Left forelimb (tissue), 1 donor: ENCODE measurements at places on chromosomes 3 and 15.

GRCh38 chr3:131151-131888 is 65.2 kb upstream of the CHL1 start:
- no peak for DNase-seq

DNA sequence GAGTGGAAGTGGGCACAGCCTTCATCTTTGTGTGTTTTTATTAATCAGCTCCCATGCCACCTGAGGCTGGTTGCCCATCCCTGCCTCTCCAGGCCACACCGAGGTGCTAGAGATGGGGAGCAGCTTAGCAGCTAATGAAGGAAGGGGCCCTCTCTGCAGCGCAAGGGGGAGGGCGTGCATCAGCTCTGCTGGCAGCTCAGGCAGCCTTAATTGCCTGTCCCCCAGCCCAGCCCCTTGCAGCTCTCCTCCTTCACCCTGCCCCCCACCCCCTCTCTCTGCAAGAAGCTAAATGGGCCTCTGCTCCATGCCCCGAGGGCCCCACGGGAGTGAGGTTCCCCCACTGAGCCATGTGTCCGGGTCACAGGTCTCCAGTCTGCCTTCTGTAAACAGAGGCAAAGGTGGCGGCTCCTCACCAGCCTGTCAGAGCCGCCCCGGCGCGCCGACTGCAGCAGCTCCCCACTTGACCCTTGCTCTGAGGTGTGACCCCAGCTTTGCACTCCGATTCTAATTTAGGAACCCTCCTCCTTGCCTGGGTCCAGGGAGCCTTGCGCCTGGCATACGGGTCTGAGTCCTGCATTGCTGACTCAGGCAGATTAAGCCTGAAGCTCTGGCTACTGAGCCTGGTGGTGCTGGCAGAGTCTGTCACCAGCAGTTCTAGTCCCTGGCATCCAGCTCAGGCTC is 27.9 kb upstream of the NTRK3 start:
- no peak for DNase-seq

- no peak for DNase-seq
Measured at GRCh38 chr3:149527531-149528339, 53.2 kb downstream of the TM4SF4 start.

- DNase-seq = no peak
Measured at GRCh38 chr3:27723456-27723814, 1.3 kb upstream of the EOMES start.

DNA sequence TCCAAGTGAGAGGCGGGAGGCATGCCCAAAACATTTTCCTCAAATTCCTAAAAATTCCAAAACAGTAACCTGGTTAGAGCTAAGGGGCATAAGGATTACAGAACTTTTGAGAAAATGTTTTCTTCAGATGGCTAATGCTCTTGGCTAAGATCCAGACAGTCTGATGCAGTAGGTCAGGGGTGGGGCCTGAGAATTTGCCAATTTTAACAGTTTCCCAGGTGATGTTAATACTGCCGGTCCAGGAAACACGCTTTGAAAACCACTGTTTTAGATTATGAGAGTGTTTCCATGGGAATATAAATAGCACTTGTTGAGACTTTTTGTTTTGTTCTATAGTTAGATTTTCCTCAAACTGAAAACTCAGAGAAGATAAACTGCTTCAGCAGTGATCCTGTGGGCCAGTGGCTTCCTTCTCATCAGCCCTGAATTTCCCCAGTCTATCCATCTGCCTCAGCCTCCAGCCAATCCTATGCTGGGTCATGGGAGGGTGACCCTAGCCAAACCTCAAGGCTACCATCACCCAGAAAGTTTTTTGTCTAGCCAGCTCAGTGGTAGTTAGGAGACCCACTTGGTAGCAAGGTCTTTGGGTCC is 71.6 kb upstream of the ACP3 start:
- no peak for DNase-seq

DNA sequence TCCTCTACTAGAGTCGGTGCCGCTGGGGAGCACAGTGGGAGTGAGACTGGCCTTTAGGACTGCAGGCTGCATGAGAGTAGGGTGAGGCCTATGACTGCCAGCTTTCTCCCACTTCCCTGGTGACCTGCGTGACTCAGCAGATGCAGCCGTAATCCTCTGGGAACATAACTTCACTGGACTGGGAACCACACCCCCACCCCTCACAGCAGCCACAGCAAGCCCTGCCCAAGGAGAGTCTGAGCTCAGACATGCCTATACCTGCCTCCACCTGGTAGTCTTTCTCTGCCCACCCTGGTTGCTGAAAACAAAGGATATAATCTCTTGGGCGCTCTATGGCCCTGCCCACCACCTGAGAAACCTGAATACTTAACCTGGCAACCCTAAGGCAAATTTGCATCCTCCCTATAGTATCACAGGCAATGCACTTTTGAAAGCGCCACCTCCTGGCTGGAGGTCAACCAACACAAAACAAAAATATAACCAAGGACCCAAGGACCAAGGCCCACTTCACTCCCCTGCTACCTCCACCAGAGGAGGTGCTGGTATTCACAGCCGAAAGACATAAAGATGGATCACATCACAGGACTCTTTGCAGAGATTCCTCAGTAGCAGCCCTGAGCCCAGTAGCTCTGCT is 308.9 kb downstream of the CTNNB1 start:
- DNase-seq = no peak

DNA sequence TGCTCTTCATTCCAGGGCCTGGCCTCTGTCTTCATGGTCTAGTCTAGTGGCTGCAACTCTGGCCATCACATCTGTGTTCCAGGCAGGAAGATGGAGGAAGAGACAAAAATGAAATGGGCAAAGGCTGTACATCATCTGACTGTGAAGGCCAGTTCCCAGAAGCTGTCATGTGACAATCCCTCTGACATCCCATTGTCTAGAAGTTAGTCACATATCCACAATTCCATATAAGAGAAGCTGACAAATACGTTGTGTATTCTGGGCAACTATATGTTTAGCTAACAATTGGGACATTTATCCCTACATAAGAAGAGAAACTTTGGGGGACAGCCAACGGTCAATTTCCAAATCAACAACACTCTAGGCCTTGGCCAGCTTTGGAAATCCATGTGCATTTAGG is 34.5 kb upstream of the C3orf70 start:
- no peak for DNase-seq

DNA sequence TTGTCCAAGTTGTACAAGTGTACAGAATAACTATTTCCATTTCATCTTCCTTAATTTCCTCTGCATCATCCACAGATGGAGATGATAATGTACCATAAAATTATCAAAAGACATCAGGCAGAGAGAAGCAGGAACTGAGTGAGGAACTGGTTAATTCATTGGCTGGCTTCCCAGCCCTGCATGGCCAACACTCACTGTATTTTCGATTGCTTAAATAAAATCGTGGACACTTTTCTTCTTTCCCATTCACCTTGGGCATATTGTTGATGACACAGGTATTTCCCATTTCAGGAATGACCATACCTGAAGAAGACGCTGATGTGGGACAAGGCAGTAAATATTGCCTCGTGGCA is 144.2 kb upstream of the ABHD17C start:
- DNase-seq = no peak

DNA sequence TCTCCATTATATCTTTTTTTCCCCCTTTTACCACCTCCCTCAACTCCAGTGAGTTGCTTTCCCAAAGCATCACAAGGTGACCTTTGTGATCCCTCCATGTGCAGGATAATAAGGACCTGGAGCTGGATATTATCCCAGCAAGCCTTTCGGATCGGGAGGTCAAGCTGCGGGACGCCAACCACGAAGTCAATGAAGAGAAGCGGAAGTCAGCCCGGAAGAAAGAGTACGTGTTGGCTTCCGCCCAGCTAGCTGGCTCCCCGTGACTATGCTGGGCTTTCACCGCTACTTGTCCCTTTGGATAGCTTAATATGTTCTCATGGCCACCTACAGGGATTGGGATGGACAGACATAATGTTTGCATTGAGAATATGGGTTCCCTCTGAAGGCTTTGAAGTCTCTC is 273.7 kb upstream of the UMPS start:
- no peak for DNase-seq

DNA sequence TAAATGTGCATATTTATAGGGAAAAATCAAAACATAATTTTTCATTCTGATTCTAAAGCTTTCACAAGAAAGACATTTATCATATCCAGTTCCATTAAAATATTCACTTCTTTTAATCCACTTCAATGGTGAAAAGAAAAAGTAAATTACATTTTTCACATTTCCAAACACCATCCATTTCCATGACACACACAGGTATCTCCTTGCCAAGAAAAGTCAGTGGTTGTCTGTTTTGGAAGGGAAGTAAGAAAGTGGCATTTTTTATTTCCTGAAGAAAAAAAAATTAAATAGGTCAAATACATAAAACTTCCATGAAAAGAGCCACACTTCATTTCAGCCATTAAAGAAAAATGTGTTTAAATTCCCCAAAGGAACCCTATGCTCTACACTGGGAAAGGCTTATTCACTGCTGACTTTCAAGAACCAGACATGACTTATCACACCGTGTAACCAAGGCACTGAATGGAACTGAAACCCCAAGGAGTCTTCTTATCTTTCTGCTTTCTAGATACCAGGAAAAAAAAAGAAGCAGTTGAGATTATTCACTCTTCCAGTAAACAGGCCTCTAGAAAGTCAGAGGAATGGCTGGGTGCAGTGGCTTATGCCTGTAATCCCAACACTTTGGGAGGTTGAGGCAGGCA is 44.5 kb downstream of the OSBPL10 start:
- no peak for DNase-seq

DNA sequence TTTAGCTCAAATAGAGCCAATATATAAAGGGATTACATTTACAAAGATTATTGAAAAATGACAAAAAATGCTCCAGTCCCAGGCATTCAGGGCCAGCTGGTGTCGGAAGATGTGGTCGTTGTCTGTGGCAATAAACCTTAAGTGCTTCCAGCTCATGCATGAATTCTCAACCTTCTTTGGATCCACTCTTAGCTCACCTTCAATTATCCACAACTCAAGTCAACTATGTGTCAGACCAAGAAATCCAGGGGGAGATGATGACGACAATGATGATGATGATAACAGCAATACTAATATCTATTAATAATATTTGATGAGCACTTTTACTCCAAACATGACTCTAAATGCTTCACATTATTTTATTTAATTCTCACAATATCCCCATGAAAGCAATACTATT is 53.6 kb upstream of the PXYLP1 start:
- DNase-seq = no peak
